ENCODE measurements at places on chromosomes 6 and 20.

- no peak for DNase-seq
Observed at GRCh38 chr6:132054525-132054924, 103.4 kb upstream of the CCN2 start.

DNA sequence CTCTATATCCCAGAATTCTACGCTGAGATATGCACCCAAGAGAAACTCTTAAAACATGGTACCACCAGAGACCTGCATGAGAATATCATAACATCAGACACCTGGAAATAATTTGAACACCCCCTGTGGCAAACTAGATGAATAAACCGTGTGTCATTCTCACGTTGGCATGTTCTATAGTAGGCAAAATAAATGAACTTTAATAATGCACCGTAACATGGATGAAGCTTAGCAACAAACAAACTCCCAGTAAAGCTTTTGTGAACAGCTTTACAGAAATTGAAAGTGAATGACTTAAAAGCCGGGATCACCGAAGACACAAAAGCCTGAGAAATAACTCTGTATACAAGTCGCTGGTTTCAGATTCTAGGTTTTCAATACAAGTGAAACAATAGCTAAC is 1166.8 kb upstream of the CITED2 start:
- no peak for DNase-seq

DNA sequence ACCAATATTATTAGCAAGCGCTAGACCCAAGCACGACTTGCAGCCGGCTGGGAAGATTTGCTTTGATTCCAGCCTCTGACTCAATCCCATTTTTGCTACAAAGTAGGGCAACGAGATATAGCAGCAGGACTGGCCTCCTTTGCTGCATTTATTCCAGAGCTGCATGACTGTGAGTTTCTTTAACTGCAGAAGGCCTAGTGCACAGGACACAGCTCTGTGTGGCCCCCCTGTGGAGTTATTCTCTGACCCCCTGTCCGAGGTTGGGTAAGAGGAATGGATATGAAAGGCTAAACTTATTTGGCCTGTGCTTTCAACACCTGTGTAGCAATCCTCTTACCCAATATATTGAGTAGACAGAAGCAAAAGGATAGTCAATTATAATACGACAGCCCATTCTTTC is 133.3 kb upstream of the SPTLC3 start:
- no peak for DNase-seq

DNA sequence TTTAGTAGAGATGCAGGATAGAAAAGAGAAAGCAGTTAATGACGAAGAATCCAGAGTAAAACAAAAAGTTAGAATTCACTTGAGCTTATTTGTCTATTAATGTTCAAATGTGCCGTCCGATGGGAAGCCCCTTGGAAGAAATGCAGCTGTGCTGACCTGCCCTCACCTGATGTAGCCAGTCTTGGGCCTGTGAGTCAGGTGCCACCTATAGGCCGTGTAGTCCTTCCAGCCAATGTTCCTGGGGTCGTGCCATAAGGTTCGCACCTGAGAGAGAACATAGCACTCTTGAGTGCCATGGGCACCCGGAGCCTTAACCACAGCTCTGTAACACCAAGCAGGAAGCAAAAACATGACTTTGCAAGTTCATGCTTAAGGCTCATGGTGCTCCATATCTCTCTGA is 32.4 kb downstream of the THBS2 start:
- DNase-seq: no peak

DNA sequence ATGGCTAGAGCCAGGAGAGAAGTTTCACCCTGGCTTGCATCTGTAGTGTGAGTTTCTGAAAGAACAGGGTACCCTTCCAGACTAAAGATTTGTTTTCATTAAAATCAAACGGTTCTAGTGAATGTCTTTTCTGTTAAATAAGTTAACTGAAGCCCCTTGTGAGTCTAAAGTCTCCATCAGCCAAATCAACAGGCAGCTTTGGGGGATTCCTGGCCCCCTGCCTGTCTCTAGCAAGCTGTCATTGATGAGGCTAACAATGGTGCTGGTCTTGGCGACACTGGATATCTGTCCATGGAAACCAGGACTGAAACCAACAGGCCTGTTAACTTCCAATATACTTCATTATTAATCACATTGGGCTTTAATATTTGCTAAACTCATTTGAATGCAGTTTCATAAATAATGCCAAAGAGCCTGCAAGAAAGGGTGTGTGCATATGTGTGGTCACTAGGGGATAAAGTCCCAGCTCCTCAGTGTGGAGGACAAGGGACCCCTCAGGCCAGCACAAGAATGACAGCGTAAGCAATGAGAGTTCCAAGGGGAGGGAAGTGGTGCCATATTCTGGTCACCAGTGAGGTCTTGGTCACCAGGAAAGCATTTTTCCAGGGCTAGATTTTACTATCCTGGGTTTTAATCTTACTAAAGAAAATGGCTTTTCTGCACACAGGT is 9.1 kb upstream of the RNF182 start:
- no peak for DNase-seq

GRCh38 chr6:158284007-158284875 is 28.0 kb upstream of the TULP4 start:
- DNase-seq: peak; percentile 27

- no peak for DNase-seq
Observed at GRCh38 chr6:107657755-107658461, 166.2 kb downstream of the SCML4 start.

GRCh38 chr6:121593011-121593641 is 157.7 kb downstream of the GJA1 start:
- no peak for DNase-seq

- no peak for DNase-seq
Observed at GRCh38 chr6:38415231-38416005, 224.3 kb downstream of the BTBD9 start.

DNA sequence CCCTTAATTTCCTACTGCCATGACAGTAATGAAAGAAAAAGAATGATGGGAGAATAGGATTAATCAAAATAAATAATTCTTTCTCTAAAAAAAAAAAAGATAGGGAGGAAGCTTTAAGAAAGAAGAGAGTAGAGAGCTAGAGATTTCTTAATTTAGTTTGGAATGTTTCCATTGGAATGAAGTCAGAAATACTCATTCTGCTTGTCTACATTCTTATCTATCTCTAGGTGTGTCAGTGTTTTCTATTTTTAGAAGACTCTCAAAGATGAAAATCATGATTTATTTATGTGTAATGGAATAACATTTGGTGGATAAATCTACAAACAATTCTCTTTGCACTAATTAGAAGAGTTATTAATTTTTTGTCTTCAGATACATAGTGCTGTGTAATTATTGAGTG is 38.0 kb upstream of the HIVEP1 start:
- no peak for DNase-seq

- DNase-seq: no peak
Observed at GRCh38 chr20:47220161-47220582, 136.3 kb downstream of the ZMYND8 start.

DNA sequence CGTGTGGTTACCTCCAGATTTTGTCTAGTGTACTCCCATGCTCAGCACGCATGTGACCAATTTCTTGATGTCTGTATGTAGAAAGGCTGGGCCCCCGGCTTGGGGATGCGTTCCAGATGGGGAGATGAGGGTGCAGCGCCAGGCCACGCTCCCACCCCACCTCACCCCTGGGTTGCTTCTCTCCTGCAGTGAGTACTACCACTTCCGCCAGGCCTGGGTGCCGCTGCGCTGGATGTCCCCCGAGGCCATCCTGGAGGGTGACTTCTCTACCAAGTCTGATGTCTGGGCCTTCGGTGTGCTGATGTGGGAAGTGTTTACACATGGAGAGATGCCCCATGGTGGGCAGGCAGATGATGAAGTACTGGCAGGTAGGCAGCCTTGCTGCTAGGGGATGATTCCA is 11.5 kb upstream of the SRF start:
- DNase-seq: no peak

Data from DMS79 treated with DMSO at 0.1 percent for 48 hours (cell line).